Tibial nerve (tissue), 4 donors: ENCODE measurements at places on chromosomes 2 and 18. TPM values are rescaled to one million over a fixed set of nuclear protein-coding genes. Genes with fewer than 3 reads are reported as not detected.

DNA sequence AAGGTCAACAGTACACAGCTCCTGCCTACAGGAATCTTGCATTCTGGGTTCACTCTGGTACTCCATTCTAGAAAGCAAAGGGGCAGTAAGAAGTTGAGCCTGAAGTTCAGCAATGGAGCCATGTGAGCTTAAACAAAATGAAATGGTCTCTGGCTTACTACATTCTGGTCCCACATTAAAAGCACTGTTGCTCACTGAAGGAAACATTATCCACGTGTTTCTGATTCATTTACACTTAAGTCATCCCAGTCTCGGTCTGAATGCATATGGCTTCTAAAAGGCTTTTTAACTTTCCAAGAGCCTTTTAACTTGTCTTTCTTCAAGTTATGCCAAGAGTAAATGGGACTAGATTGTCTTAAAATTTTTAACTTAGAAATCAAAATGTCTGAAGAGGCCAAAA is 177.8 kb downstream of the LNPK start:
- DNase-seq = no peak

DNA sequence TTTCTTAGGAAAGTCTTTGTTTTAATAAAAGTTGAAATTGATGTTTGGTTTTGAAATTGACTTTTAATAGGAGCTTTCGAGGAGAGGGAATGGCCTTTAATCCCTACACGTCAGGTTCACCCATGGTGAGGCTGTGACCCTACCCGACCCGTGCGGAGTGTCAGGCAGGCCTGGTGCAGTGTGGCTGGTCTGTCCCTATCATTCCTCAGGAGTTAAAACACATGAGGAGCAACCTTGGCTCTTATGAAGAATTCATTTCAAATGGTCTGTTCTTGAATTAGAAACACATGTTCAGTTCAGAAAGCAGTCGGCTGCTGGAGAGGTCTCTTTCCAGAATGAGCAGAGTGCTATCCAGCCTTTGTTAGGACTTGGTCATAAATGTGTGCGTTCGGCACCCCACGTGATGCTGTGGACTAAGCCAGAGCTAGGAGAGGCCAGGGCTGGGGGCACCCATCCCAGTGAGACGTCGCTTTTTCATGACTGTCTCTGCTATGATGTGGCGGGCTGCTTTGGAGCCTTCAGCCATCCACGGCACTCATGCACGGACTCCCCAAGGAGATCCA is 54.7 kb downstream of the EMILIN2 start:
- DNase-seq = no peak

GRCh38 chr2:10283106-10284062 is 19.3 kb upstream of the HPCAL1 start:
- no peak for DNase-seq

GRCh38 chr18:2939317-2939716 is 73.6 kb downstream of the LPIN2 start:
- DNase-seq = no peak

The FASTKD1 gene
- 12.6 TPM for total RNA-seq

The REG1B gene
- not detected for total RNA-seq

- no peak for DNase-seq
These were observed 5.1 kb downstream of the PLEKHA3 start for GRCh38 chr2:178485356-178485755.

- DNase-seq = no peak
These were observed 64.6 kb downstream of the OSBPL6 start for GRCh38 chr2:178258916-178259315.

The EFR3B gene
- 5.5 TPM for total RNA-seq
